ENCODE measurements at places on chromosomes 4 and X. TPM values are rescaled to one million over a fixed set of nuclear protein-coding genes. Genes with fewer than 3 reads are reported as not detected.

ADGRG4 gene
- total RNA-seq: not detected

P2RY4 gene
- 0.20 TPM for total RNA-seq

TCP11X2 gene
- total RNA-seq: not detected

PABPC1L2B gene
- not detected for total RNA-seq

TRPC5OS gene
- total RNA-seq: not detected

NALF2 gene
- 0.09 TPM for total RNA-seq

CT47B1 gene
- total RNA-seq: not detected

WDFY3 gene
- 0.39 TPM for total RNA-seq

CHRNA9 gene
- total RNA-seq: 0.64 TPM

VSIG1 gene
- total RNA-seq: 9.0 TPM

SLC26A1 gene
- 0.43 TPM for total RNA-seq

CACNA1F gene
- 0.14 TPM for total RNA-seq

SEPTIN6 gene
- total RNA-seq: 304 TPM

RTL9 gene
- not detected for total RNA-seq

SLC4A4 gene
- total RNA-seq: 1.9 TPM

POLA1 gene
- total RNA-seq: 38.7 TPM

CXCL11 gene
- total RNA-seq: 0.48 TPM

FHL1 gene
- total RNA-seq: 13.8 TPM

MAGEC1 gene
- not detected for total RNA-seq

All from T-helper 2 cell treated with Interferon-gamma antibody and Interleukin-4, amounts not matched to agents 100 ng/mL and 5 ng/mL, for 36 hours (primary cell).